ENCODE measurements at places on chromosomes 16 and 17.

DNA sequence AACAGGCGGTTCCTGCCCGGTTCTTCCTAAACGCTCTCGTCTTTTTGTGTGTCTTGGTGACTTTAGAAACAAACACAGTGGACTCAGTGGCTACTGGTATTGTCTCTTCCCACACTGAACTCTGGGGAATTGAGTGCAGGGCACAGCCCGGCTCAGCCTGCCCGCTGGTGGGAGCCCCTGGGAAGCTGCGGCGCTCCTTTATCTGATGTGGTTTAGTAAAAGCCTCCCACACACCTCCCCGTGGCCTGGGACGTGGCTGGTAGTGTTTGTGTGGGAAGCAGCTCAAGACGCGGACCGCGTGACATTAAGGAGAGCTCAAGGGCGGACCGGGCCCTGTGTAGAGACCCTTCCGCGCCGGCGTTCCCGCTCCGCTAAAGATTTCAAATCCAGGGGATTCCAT, 55.4 kb upstream of the PVALEF start:
- DNase-seq: no peak

GRCh38 chr16:526181-527014, 1.1 kb upstream of the CAPN15 start:
- no peak for DNase-seq

- DNase-seq: no peak
These were observed 4.4 kb downstream of the STX1B start for GRCh38 chr16:31006086-31006385.

DNA sequence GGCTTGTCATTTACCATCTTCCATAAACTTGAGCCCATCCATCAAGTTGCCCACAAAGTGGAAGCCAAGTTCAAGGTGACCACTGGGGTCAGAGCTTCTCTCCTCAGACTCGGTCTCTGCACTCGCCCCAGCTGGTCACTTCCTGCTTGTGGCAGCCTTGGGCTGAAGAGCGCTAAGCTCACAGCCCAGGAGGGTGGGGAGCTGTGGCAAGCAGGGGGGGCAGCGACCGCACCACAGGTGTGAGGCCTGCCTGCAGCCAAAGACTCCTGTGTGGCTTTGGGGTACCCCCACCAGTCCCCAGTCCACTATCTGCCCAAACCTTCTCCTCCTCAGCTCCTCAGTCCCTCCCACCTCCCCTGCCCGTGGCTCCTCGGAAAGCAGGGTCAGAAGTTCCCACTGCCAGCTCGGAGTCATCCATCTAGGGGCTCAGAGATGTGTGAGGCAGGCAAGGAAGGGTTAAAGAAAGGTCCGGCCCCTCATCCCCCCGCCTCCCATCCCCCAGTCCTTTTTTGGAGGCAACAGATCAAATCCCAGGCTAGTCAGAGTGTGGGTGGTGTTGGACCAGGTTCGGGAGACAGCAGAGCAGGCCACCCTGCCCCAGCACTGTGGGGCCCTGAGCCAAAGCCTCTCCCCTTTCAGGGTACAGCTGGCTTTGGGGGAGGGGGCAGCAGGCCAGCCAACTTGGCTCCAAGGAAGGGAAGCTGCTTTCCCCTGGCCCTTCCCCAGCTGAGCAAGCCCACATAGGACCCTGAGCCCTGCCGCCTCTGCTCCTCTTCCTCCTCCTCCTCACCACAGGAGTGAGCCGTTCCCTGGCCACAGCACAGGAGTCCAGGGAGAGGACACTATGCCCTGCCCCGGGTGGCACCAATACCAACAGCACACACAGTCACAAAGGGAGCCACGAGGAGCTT, 3.2 kb downstream of the CSF3 start:
- no peak for DNase-seq

- DNase-seq: no peak
These were observed 41.2 kb downstream of the TTC19 start for GRCh38 chr17:16040710-16041251.
